ENCODE measurements at places on chromosomes 12 and 14. TPM values are rescaled to one million over a fixed set of nuclear protein-coding genes. Genes with fewer than 3 reads are reported as not detected.

Gene PMEL
- total RNA-seq = 1.2 TPM

Gene SLC15A4
- 9.5 TPM for total RNA-seq

Gene NUMB
- 38.0 TPM for total RNA-seq

Gene GYS2
- not detected for total RNA-seq

Gene LIN52
- 3.4 TPM for total RNA-seq

Gene TPI1
- 89.0 TPM for total RNA-seq

Gene KRT3
- not detected for total RNA-seq

Gene ATG14
- 5.6 TPM for total RNA-seq

Gene SERPINA12
- total RNA-seq = not detected

Gene SYNE3
- total RNA-seq = 1.5 TPM

Gene SLCO1B3
- not detected for total RNA-seq

Gene GPR84
- 0.46 TPM for total RNA-seq

Gene TAS2R9
- not detected for total RNA-seq

Gene NRIP2
- total RNA-seq = 0.43 TPM

Gene SERPINA9
- not detected for total RNA-seq

Gene AMIGO2
- total RNA-seq = 2.2 TPM

All from pancreas (tissue), 10 donors.